Stimulated activated CD8-positive, alpha-beta memory T cell treated with anti-CD3 and anti-CD28 coated beads, Interleukin-7, amount 100 ng/mL, for 24 hours (primary cell): ENCODE measurements at places on chromosomes 7 and 10.
A peak's percentile ranks its signal among the peaks of the same experiment; 100 is the strongest.

- DNase-seq, result no peak
These were observed 385.4 kb upstream of the ANKRD30A start for GRCh38 chr10:36739884-36740445.

DNA sequence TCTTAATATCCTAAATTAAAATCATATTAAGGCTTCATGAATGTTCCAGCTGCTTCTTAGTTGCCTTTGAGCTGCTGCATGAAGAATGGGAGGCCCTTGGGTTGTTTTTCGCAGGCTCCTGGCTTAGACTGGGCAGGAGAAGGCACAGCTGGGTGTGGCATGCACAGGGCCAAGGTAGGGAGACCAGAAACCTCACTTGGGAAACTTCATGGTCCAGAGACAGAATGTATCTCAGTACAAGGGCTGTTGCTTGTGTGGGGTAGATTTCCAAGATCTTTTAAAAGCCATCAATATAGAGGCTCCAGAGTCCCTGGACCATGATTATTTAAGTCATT lies 49.9 kb downstream of the BUB3 start:
- DNase-seq, result no peak

GRCh38 chr7:132361146-132361545 lies 215.1 kb downstream of the PLXNA4 start:
- DNase-seq, result no peak

DNA sequence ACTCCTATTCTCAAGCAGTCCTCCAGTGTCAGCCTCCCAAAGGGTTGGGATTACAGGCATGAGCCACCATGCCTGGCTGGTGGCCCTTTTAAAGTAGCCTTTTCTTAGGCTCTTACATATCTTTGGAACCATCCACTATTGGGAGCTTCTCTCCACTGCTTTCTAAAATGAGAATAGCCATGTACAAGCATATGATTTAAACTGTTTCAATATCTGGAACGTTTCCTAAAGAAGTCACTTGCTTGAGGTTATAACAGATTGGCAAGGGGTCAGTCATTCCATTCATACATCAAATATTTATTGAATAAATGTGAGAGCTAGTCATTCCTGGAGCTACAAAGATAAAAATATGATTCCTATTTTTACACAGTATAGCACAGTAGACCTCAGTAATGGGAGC lies 97.4 kb upstream of the LRGUK start:
- DNase-seq, result no peak

- no peak for DNase-seq
These were observed 717.1 kb upstream of the LRRN3 start for GRCh38 chr7:110373859-110374258.

GRCh38 chr7:21939136-21939857 lies 6.4 kb downstream of the CDCA7L start:
- DNase-seq, result peak; percentile 24

- DNase-seq, result no peak
These were observed 66.5 kb downstream of the CTNNA3 start for GRCh38 chr10:67629461-67629971.

DNA sequence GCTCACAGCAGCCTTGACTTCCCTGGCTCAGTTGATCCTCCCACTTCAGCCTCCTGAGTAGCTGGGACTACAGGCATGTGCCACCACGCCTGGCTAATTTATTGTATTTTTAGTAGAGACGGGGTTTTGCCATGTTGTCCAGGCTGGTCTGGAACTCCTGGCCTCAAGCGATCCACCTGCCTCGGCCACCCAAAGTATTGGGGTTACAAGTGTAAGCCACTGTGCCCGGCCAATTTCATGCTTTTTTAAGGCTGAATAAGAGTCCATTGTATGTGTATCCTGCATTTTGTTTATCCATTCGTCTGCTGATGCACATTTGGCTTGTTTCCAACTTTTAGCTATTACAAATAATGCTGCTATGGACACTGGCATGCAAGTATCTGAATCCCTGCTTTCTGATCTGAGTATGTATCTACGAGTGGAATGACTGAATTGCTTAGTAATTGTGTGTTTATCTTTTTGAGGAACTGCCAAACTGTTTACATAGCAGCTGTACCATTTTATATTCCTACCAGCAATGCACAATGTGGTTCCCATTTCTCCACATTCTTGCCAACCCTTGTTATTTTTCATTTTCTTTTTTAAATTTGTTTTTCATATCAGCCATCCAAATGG lies 37.3 kb upstream of the TPST1 start:
- no peak for DNase-seq

DNA sequence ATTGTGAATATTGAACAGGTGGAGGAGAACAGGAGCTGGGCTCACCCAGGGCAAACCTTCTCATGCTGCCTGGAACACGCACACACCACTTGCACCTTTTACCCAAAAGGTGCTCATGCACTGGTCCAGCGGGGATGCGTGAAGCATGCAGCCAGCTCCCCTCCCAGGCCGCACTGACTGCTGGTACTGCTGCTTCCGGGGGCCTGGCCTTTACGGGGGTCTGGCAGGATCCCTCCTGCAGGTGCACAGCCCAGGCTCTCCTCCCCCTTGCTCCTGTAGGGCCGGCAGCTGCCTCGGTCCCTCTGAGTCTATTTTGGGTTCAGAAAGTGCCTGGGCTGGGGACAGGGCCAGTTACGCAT lies 221.7 kb downstream of the DNAJB6 start:
- no peak for DNase-seq

GRCh38 chr7:20219446-20220292 lies 2.5 kb upstream of the MACC1 start:
- no peak for DNase-seq

GRCh38 chr10:23005150-23005549 lies 77.3 kb downstream of the ARMC3 start:
- no peak for DNase-seq

DNA sequence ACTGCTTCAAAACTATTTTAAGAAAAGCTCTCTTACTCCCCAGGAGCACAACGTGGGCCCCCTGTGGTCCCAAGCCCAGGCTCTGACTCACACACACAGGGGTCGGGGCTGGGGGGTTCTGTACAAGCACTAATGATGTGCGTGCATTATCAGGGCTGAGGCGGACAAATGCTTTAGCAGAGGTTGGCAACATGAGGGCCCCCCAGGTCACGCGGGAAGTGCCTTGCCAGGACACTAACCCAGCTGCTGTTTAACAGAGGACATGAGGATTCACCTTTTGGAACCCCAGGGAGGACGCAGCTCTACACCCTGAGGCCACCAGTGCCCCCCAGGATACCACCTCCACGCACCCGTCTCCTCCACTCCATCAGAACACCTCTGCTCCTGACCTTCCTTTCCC lies 342.8 kb downstream of the DNAJB6 start:
- DNase-seq, result no peak

DNA sequence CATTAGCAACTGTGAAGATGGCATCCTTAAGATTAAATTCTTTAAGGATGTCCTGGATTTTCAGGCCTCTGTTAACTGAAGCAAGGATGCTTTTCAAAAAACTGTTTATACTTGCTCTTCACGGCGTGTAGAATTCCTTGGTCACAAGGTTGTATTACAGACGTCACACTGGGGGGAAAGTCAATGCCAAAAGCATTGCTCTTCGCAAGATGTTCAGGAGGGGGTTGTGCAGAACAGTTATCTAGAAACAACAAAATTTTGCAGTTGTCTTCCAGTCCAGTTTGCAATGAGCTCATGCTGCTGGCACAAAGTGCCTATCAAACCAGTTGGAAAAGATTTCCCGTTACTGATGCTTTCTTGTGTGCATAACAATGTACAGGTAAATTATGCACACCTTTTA lies 8.2 kb upstream of the KIF20B start:
- no peak for DNase-seq

DNA sequence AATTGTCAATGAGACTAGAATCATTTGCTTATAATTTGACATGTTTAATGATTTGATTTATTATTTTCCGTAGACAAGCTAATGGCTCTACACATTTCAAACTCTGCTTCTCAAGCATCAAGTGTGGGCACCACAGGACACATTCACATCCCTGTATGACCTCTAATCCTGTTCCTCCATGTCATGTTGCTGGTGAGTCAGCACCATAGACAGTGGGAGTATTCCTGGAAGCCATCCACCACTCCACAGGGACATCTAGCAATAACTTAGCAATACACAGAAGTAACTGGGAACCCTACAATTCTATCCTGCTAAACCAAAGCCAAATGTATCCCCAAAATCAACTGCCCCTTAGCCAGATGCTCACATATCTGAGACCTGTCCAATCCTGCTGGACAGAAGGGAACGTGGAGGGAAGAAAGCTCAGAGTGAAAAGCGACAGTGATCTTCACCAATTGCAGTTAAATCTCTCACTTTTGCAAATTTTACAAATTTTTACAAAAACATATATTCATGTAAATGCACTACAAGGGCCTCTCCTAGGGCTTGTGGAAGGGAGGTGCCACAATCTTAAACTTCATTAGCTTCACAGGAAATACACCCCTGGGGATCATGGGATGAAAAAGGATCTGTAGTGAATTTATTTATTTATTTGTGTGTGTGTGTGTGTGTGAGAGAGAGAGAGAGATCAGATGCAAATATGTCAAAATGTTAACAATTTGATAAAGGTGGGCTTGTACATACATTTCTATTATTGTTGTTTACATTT lies 126.5 kb downstream of the GFRA1 start:
- DNase-seq, result no peak

DNA sequence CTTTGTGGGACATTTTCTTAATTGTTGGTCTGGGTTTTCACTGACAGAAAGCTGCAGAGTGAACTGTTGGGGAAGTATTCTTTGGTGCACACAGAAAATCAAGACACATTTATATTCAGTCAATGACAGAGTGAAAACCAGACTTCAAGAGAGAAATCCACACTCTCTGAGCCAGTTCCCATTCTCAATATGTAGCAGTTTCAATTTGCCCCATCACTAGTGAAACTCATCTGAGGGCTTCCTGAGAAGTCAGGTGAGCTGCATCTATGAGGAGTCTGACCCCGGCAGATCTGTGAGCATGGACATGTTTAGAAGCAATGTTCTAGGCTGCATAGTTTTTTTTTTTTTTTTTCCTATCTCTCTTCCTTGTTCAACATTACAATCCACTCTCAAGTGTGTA lies 163.7 kb upstream of the AHR start:
- DNase-seq, result no peak
